Midbrain (tissue), 1 donor: ENCODE measurements at places on chromosomes 5 and 9.

GRCh38 chr9:73219985-73220626 is 68.4 kb downstream of the ANXA1 start:
- DNase-seq, result no peak

GRCh38 chr5:174293481-174293880 is 248.0 kb downstream of the NSG2 start:
- no peak for DNase-seq

- DNase-seq, result no peak
These were observed 19.3 kb upstream of the ORM1 start for GRCh38 chr9:114303571-114303970.

GRCh38 chr5:88674356-88675167 is 208.4 kb downstream of the MEF2C start:
- DNase-seq, result peak; percentile 88

DNA sequence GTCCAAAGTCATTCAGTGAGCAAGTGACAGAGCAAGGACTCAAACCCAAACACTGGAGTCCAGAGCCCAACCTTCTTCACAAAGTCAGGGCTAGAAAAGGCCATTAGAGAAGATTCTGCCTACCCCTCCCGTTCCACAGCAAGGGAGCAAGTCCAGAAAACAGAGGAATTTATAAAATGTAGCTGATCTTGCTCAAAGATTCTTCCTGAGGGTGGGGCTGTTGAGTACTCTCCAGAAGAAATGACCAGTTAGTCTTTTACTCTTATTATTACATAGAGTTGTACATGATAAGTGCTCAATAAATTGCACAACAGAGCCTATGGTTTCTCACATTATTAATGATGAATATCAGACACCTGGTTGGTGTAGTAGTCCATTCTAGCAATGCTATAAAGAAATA is 39.3 kb upstream of the HMHB1 start:
- DNase-seq, result no peak

DNA sequence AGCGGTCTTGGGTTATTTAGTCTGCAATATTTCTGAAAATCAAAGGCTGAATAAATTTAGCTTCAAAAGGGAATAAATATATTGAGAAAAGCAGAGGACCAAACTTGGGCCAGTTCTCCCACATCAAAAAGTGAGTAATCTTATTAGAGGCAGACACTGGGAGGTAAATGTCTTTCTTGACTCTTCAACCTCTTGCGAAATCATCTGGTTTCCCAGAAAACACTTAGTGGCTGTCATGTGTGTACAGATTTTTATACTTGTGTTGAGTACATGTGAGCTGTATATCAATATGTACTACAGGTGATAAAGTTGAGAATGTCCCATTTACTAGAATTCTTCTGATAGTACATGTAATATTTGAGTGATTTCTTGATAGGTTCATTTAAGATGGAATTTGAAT is 454.9 kb downstream of the PRR16 start:
- no peak for DNase-seq

GRCh38 chr9:18726546-18726945 is 252.6 kb downstream of the ADAMTSL1 start:
- DNase-seq, result no peak

- DNase-seq, result no peak
These were observed 90.8 kb downstream of the ARHGAP26 start for GRCh38 chr5:142861011-142861410.

DNA sequence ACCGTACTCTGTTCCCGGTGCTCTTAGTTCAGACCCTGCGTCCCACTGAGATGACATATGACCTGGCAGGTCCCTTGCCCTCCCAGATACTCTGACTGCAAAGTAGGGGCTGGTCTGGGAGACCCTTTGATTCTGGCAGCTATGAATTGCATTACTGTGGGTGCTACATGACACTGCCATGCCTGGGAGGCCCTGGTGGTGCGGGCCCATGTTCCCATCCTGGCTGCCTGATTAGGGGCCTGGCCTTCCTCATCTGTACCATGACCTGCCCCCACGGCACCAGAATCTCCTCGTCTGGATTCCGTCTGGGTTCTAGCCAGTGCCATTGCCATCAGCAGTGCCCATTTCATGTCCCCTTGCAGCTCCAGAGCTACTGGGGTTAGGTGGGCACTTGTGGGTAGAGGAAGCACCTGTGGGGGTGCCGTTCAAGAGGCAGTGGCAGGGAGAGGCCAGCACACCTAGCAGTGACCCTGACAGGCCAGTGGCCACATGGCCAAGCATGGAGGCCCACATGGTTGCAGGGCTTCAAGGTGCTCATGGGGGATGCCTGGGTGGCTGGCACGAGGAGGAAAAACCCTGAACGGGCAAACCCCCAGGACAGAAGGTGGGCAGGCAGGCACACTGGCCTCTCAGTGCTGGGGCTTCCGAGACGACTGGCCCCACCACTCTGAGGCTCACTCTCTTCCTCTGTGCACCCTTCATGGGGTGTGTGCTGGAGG is 69.7 kb downstream of the PHF2 start:
- no peak for DNase-seq

GRCh38 chr9:4887556-4887955 is 94.8 kb downstream of the RCL1 start:
- no peak for DNase-seq

DNA sequence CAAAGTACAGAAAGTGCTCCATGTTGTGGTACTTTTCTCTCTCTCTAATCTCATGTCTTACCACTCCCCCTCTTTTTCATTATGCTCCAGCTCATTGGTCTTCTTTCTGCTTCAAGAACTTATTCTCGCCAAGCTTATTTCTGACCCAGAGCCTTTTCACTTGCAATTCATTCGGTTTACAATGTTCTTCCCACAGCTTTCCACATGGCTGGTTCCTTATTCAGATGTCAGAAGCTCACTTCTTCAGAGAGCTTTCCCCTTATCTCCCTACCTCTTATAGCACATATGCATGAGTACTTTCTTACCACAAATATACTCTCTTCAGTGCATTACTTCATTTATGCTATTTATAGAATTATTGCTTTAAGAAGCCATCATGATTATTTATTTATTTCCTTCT is 338.8 kb upstream of the ATP10B start:
- no peak for DNase-seq

GRCh38 chr9:105054491-105054890 is 126.5 kb upstream of the ABCA1 start:
- no peak for DNase-seq

GRCh38 chr9:107024193-107024592 is 161.2 kb downstream of the ZNF462 start:
- no peak for DNase-seq

GRCh38 chr9:16414451-16414850 is 456.0 kb downstream of the BNC2 start:
- no peak for DNase-seq

GRCh38 chr5:97363577-97363976 is 180.5 kb upstream of the RIOK2 start:
- DNase-seq, result no peak

- no peak for DNase-seq
These were observed 35.9 kb upstream of the IRX4 start for GRCh38 chr5:1918488-1919208.

DNA sequence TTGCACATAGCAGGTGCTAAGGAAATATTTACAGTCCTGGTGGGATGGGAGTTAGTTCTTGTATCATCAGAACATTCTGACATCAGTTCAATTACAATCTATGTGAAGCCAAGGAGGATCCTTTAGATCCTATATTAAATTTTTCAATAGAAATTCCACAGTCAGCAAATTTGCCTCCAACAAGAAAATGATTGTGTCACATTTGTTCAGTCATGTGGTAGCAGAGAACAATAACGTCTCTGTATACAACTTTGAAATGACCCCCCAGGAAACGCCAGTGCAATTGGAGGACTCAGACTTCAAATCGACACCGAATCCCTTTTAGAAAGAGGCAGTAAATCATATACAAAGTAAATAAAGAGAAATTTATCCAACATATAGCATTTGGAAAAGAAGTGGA is 392.1 kb downstream of the DTWD2 start:
- peak; percentile 16 for DNase-seq

DNA sequence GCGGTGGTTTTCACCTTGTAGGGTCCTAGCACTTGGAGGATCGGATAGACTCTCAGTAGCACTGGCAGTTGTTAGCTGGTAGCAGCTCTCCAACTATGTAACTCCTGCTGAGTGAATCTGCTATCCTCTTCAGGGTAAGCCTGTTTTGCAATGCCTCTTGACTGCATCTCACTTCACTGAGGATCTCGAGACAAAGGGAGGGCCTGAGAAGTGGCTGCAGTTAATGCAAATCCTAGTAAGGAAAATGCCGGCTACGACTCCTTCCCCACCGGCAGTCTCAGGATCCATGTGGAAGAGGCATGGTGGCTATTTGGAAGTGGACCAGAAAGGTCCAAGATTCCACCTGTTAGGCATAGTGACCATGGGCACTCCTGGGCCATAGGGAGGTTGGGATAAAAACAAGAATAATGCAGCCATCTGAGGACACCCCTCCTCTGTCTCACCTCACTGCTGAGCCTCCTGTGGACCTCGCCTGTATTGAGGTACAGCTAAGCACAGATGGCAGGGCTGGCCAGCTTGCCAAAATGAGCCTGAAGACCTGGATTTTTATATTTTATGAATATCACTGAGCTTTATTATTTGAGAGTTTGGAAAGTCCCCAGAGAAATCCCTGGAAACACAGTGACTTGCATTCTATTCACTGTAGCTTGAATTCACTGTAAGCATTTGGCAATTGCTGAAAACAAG is 146.0 kb downstream of the LIFR start:
- DNase-seq, result no peak

- DNase-seq, result no peak
These were observed 1.4 kb downstream of the TUBB4B start for GRCh38 chr9:137242269-137243203.
